ENCODE measurements at places on chromosomes 3 and 15. TPM values are rescaled to one million over a fixed set of nuclear protein-coding genes. Genes with fewer than 3 reads are reported as not detected.

P3H2 gene
- 41.2 TPM for total RNA-seq

MEGF11 gene
- not detected for total RNA-seq

ZNF621 gene
- total RNA-seq: 13.4 TPM

DNA sequence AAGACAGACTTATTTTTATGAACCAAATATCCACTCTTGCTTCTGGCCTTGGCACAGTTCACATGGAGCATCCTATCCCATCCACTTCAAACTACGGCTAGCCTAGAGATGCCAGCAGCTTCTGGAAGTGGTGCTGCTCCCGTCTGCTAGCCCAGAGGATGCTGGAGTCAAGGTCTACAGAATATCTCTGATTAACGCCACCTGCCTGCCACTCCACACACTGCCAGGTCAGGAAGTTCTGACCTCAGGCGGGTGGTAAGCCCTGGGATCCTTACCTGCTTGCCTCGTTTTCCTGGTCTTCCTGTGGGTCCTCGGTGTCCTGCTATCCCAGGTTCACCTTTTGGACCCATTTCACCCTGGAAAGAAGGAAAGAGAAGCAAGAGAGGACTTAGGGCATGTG lies 42.9 kb downstream of the EAF1 start:
- H3K4me3 ChIP-seq: no peak overlapping the region
- H3K4me1 ChIP-seq: no peaks in the 10 kb centered on the region
- no peak overlapping the region for H3K27ac ChIP-seq
- no peaks in the 10 kb centered on the region for H3K27me3 ChIP-seq

CSPG4 gene
- 13.4 TPM for total RNA-seq

DNA sequence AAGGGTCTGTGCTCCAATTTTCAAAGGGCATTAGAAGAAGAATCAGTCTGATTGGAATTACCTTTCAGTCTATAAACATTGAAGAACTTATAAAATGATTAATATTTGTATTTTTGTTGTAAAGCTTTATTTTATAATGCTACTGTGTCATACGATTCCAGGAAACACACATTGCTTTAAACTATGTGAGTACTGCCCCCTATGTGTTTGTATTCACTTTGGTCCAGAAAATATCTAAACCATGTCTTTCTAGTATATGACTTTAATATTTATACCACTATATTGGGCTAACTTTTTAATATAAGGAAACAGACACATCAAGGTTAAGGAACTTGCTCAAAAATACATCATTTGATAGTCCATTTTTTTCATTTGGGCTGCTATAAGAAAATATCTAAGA lies 3.2 kb upstream of the RIOX2 start:
- H3K27me3 ChIP-seq: no peaks in the 10 kb centered on the region
- H3K27ac ChIP-seq: no peak overlapping the region
- peaks cover 12% of the 10 kb centered on the region for H3K4me1 ChIP-seq
- no peaks in the 10 kb centered on the region for H3K36me3 ChIP-seq
- DNase-seq: no peak
- no peak overlapping the region for H3K4me3 ChIP-seq

DNA sequence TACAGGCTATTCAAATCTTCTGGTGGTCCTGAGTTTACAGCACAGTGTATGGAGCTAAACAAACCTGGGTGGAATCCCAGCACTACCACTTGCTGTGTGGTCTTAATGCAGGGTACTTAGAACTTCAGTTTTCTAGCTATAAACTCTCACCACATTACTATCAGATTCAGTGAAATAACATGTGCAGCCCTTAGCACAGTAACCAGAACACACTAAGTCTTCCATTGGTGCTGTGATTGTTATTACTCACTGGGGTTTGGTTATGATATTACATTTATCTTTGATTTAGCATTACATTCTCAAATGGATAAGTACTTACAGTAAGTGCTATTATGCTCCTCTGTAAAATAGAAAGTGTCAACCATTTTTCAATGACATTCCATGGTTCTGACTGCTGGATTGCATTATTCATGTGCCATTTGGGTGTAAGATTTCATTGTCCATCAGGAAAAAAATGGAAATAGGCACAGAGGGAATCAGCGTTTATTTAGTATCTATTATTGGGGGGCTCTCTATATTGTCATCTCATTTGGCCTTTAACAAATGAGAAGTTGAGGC lies 81.9 kb downstream of the PDE8A start:
- H3K36me3 ChIP-seq: no peaks in the 10 kb centered on the region
- H3K27me3 ChIP-seq: no peaks in the 10 kb centered on the region
- H3K27ac ChIP-seq: no peak overlapping the region

- no peak overlapping the region for H3K27ac ChIP-seq
- DNase-seq: no peak
- no peaks in the 10 kb centered on the region for H3K4me1 ChIP-seq
These were observed 42.7 kb downstream of the CCNL1 start for GRCh38 chr3:157117206-157117605.

All from esophagus squamous epithelium (tissue), 5 donors.